C1 segment of cervical spinal cord (tissue), 14 donors: ENCODE measurements at places on chromosomes 1 and 21.

DNA sequence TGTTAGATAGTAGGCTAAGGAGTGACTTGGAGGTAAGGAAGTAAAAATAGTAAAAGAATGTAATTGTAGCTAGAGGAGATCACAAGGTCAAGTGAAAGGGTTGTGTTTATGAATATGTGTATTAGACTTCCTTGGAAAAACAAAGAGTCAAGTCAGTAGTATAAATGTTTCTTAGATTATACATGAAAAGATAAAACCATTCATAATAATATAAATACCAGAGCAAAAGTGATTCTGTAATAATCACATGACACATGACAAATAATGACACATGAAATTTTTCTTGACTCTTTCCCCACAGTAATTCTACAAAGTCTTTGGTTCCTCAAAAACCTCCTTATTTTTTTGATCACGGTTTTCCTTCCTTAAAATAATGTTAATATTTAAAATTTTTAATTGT lies 56.4 kb downstream of the IVNS1ABP start:
- DNase-seq = no peak

DNA sequence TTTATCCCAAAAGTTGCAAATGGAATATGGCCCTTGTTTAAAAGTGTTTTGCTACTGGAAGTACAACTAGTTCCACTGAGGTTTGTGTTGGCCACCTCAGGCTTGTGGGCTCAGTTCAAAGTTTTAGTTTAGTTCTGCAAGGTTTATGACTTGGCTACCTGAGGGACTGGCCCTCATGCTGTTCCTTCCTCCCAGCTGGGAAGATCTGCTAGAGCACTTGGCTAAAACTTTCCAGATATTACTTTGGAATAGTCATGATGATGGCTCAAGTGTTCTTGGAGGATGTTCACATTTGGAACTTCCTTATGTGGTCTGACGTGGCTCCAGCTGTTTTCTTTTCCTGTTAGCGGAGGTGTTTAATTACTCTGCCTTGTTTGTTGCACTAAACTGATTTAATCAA lies 110.2 kb upstream of the IVNS1ABP start:
- DNase-seq = no peak

DNA sequence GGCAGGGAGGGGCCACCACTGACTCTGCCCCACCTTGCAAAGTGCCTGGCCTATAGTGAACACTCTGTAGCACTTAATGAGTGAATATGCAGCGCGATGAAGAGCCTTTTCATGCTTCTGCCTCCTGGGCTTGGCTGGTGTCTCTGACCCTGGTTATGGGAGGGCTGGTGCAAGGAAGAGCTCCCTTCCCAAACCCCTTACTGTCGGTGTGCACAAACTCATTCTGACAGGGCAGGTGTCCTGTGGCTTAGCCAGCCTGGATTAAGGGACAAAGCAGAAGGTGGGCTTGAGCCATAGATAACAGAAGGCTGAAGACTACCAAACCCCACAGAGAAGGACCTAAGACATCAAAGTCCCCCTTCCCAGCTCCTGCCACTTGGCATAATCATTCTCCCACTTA lies 2.0 kb upstream of the NCMAP start:
- no peak for DNase-seq

GRCh38 chr1:225597926-225598575 lies 54.9 kb downstream of the ENAH start:
- no peak for DNase-seq

DNA sequence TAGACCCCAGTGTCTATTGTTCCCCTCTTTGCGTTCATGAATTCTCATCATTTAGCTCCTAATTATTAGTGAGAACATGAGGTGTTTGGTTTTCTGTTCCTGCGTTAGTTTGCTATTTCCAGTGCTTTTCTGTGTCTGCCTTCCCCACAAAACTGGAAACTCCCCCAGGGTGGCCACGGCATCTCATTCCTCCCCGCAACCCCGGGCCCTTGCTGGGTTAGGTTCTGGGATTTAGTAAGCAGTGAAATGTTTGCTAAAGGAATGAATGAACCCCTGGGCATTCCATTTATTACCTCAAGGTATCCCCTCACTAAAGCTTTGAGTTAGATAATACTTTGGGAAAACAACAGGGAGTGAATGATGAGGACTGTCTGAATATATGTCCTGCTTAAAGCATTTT lies 142.9 kb downstream of the GLUL start:
- no peak for DNase-seq

DNA sequence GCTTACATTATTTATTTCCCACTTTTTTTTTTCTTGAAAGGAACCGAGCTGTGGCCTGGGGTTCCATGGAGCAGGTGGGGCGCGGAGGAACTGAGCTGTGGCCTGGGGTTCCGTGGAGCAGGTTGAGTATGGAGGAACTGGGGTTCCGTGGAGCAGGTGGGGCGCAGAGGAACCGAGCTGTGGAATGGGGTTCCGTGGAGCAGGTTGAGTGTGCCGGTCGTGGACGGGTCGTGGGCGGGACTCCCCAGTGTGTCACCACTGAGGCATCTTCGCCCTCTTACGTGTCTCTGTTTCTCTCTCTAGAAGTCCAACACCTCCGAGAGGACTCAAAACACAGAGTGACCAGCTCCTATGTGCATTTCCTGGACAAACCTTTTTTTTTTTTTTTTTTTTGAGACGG lies 1.2 kb upstream of the SCNN1D start:
- DNase-seq = no peak

DNA sequence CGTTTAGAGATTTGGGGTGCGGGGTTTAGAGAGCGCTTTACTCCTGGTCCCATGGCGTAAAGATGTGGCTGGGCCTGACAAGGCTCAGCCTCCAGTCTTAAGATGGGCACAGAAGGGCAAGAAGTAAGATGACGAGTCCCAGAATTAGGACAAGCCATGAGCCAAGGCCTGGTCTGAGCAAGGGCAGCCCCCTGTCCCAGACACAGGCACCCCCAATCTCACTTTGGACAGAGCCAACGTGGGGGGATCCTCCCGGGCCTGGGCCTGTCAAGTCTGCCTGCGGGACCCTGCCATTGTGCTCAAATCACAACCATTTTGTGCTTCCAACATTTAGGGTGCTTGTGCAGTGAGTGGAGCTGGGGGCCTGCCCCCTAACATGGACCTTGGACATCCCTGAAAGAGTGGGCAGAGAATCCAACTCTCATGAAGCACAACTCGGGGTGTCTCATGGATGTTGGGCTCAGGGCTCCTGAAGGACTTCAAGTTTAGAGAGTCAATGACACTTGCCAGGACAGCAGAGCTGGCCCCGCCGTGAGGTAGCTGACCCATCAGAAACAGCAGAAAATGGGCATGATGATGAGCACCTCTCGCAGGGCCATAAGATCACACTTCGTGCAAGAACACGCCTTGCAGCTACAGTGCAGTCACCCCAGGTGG lies 52.6 kb downstream of the KIF21B start:
- DNase-seq = no peak

GRCh38 chr1:88022516-88022915 lies 661.6 kb upstream of the PKN2 start:
- DNase-seq = no peak

GRCh38 chr21:45154511-45155508 lies 80.4 kb downstream of the ADARB1 start:
- DNase-seq = no peak

GRCh38 chr1:38029081-38029681 lies 16.6 kb downstream of the UTP11 start:
- no peak for DNase-seq

GRCh38 chr1:96236156-96236739 lies 485.3 kb upstream of the PTBP2 start:
- peak; percentile 0 for DNase-seq

DNA sequence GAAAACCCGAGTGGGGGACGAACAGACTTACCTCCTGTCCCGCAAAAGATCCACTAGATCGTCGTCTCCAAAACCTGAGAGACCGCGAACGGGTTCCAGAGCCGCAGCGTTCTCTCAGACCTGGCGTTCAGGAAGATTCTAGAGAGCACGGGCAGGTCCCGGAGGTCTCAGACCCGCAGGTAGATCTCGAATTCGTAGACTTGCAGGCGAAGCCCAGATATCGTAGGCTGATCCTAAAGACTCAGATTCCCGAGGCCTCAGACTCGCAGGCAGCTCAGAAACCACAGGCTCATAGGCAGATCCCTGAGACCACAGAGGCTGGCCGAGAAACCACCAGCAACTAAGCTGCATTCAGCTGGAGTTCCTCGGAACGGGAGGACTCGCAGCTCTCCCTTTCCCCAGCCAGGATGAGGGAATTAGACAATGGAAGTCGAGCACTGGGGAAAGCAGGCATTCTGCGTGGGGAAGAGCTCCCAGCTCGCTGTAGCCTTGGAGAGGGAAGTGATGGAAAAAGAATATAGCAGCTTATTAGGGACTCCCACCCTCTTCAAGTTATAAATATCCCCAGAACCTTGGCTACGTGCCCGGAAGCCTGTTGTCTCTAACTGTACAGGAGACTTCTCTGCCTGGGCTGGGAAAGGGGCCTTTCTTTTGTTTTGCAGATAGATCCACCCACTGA lies at the start of gene ZNF436:
Gene ZNF436, minus strand, starts transcription at position 502 of the 679 bp plus-strand sequence. CDS start 1,831 bp downstream, outside the sequence.
- DNase-seq = peak; percentile 71

GRCh38 chr1:243938208-243938607 lies 88.2 kb upstream of the AKT3 start:
- DNase-seq = no peak

GRCh38 chr1:153553830-153554541 lies 4.9 kb upstream of the S100A3 start:
- peak; percentile 48 for DNase-seq

- no peak for DNase-seq
Measured at GRCh38 chr1:115426231-115426771, 88.3 kb upstream of the NGF start.

DNA sequence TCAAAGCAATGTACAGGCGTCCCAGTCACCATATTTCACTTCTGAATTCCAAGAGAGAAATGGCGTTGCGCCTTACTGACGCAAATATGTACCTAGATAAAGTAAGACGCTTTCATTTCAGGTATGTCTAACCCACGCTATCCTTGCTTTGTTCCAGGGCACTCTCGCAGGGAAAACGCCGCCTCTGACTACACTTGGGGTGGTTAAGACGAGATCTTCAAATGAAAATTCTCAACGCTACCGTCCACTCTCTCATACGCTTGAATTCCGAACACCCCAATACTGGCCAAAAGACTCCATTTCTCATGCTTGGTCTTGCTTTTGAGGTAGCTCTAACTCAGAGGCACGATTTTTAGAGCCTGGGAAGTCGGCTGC lies 736 bp upstream of the ZMPSTE24 start:
- no peak for DNase-seq

- no peak for DNase-seq
Measured at GRCh38 chr1:104467590-104467989, 717.9 kb downstream of the AMY1C start.

DNA sequence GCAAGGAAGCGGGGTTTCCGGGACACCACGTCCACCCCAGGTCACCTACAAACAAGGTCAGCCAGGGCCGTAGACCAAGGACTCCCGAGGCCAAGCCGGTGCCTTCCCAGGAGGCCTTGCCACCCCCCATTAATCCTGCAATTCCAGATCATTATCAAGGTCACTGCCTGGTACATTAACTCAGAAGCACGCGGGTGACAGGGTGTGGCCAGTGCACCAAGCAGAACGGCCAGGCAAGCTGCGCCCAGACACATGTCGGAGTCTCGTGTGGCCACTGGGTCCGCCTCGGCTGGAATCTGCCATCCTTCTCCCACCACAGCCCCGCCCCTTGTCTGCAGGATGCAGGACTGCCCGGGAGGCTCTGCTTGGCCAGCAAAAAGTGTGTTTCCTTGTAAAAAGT lies 144.7 kb downstream of the PRDM16 start:
- no peak for DNase-seq

DNA sequence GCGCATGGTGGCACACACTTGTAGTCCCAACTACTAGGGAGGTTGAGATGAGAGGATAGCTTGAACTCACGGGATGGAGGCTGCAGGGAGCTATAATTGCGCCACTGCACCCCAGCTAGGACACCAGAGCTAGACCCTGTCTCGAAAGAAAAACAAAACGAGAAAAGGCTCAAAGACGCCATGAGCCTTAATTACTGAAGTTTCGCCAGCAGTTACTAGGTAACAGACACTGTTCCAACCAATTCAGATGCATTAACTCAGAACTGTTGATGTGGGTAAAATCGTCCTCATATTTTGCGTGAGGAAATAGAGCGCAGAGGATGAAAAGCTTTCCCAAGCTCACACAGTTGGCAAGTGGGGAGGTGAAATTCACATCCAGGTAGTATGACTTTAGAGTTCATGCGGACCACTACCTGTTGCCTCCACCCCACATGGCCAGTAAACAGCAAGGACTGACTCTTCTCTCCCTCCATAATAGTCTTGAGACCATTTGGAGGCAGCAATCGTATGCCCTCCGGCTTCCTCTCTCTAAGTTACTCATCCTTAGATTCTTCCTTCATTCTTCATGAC lies 40.1 kb downstream of the INAVA start:
- no peak for DNase-seq

DNA sequence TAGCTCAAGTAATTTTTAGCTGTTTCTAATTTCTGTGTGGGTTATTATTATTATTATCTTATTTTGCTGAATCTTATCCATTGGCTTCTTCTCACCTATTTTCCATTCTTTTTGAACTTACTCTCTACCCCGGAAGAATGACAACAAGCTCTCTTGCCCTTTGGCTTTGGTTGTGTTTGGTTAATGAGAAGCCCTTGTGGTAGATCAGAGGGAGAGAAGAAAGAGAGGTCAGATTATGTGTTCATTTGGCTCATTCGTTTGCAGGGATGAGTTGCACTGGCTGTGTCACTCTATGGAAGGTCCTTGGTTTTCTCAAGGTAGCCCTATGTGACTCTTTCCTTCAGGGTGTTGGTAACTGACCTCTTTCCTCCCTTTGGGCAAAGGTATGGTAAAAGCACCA lies 391.9 kb downstream of the LMO4 start:
- no peak for DNase-seq

- DNase-seq = no peak
Measured at GRCh38 chr1:232292818-232293217, 337.1 kb downstream of the SIPA1L2 start.

GRCh38 chr21:35145626-35146233 lies 96.6 kb upstream of the RUNX1 start:
- no peak for DNase-seq

- no peak for DNase-seq
Measured at GRCh38 chr1:1479547-1480487, 8.3 kb downstream of the ATAD3B start.

DNA sequence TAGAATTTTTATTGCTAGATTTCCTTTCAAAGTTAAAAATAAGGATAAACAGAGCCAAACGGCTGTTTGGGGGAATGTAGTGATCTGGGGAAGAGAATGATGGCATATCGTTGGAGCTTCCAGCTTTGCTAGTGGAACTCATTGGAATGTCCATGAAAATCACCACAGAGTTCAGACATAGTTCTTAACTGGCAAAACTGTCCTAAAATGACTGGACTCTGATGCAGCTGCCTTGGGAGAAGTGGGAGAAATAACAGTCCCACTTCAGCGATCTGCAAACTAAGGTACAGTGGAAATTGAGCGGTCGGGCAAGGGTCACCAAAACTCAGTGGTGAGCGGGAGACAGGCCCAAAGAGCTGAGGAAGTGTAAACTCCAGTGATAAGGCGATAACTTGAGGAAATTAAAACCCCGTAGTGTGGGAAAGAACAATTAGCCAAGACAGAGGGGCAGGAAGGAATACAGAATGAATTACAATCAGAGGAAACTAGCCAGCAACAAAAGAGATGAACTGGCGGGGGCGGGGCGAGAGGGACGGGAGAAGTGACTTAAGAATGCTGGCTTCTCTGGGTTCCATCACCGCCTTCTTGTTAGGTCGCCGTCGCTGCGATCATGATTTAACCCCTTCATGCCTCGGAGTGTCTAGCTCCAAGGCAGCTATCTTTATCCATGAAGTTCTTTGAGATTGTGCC lies 89.8 kb upstream of the ARHGAP29 start:
- DNase-seq = no peak

GRCh38 chr1:39086865-39087409 lies 60.8 kb downstream of the NDUFS5 start:
- DNase-seq = no peak
